ENCODE measurements at places on chromosomes 1 and 21.

- no peak for DNase-seq
Observed at GRCh38 chr1:42429603-42430002, 26.2 kb downstream of the ZMYND12 start.

- DNase-seq: no peak
Observed at GRCh38 chr1:48916130-48917069, 139.7 kb upstream of the BEND5 start.

- no peak for DNase-seq
Observed at GRCh38 chr21:14120091-14120734, 90.5 kb downstream of the LIPI start.

GRCh38 chr1:243414152-243414494 lies 158.3 kb downstream of the SDCCAG8 start:
- no peak for DNase-seq

GRCh38 chr1:54805466-54805865 lies 4.3 kb upstream of the TTC22 start:
- DNase-seq: no peak

DNA sequence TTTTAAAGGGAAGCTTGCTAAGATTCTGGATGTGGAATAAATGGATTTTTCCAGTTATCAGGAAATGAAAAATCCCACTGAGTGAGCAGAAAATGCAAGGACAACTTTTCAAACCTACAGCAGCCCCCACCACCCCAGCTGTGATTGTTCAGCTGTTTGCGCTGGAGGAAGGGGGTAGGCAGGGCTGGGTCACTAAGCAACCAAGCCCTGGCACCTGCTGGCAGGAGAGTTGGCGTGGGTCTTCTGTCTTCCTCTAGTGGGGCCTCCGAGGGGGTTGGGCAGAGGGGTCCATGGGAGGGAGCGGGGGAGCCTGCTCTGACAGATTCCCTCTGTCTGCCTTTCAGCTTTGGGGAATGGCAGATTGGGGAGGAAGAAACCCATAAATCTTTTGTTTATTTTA lies 45.3 kb downstream of the EIF2D start:
- no peak for DNase-seq

GRCh38 chr1:209920844-209921243 lies 17.2 kb upstream of the SYT14 start:
- DNase-seq: no peak

DNA sequence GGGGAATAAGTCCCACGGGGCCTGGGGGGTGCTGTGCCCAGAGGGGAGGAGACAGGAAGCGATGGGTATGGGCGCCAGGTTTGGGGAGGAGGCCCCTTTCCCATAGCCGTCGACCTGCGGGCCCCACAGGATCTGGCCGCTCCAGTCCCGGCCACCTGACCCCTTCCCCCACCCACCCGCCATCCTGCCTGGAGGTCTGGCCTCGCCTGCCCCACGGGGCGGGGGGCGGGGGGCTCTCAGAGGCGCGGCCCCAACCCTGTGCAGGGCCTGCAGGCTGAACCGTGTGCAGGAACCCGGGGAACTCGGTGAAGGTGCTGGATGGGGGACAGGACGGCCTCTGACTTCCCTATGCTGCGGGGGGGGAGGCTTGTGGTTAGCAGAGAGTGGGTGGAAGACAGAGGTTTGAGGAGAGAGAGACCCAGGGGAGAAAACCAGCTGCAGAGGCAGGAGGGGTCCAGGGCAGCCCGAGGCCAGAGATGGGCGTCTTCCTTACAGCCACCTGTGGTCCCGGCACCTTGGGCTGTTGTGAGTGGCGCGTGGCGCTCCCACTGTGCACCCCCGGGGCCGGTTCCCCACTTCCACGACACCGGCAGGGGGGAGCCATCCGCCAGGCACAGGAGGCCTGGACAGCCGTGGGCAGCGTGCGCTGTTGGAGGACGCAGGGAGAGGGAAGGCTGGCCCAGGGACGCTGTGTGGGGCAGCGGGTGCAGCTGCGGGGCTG lies 2.5 kb upstream of the TNFRSF18 start:
- no peak for DNase-seq

GRCh38 chr1:59089922-59090457 lies 206.9 kb upstream of the FGGY start:
- DNase-seq: no peak

- no peak for DNase-seq
Observed at GRCh38 chr21:38492007-38492406, 6.3 kb downstream of the ERG start.

DNA sequence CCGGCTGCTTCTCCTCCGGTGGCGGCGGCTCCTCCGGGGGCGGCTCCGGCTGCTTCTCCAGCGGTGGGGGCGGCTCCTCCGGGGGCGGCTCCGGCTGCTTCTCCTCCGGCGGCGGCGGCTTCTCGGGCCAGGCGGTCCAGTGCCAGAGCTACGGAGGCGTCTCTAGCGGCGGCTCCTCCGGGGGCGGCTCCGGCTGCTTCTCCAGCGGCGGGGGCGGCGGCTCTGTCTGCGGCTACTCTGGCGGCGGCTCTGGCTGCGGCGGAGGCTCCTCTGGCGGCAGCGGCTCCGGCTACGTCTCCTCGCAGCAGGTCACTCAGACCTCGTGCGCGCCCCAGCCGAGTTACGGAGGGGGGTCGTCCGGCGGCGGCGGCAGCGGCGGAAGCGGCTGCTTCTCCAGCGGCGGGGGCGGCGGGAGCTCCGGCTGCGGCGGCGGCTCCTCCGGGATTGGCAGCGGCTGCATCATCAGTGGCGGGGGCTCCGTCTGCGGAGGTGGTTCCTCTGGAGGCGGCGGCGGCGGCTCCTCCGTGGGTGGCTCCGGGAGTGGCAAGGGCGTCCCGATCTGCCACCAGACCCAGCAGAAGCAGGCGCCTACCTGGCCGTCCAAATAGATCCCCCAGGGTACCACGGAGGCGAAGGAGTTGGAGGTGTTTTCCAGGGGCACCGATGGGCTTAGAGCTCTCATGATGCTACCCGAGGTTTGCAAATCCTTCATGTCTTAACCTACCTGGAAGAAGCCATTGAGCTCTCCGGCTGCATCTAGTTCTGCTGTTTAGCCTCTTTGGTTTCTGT lies 2.0 kb downstream of the LORICRIN start:
- DNase-seq: peak; percentile 20

- no peak for DNase-seq
Observed at GRCh38 chr1:235972311-235972689, 92.6 kb downstream of the NID1 start.

DNA sequence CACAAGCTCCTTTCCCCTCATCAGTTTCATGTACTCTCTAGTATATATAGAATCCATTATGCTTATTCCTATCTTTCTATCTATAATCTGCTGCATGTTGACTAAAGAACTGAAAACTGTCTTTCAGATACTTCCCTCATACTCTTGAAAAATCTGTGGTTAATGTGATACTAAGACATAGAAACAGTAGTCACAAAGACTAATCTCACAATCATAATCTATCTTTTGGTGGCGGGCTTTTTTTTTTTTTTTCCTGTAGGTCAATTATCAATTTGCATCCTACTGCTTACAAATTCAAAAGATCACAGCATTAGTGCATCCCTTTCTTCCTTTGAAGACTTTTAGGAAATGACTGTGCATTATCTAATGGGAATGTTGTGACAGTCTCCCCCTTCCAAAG lies 4.7 kb downstream of the UBR4 start:
- DNase-seq: no peak

DNA sequence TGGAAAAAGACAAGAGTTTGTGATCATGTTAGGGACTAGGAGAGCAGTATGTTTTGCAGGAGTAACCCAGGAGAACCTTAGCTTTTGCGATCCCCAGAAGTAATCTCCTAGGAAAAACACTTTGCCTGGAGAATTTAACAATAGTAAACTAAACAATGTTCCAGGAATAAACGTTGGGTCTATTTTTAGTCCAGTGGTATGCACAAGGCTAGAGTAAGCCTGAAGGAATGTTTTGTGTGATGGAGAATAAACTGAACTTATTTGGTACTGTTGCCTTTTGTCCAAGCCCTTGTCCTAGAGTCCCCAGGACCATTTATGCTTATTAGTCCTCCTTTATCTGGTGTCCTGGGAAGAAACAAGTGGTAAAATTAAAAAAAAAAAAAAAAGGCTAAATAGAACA lies 28.7 kb upstream of the RGS5 start:
- no peak for DNase-seq

GRCh38 chr1:200437556-200438203 lies 27.8 kb upstream of the ZNF281 start:
- no peak for DNase-seq

GRCh38 chr21:34197561-34197960 lies 124.2 kb downstream of the MRPS6 start:
- no peak for DNase-seq

DNA sequence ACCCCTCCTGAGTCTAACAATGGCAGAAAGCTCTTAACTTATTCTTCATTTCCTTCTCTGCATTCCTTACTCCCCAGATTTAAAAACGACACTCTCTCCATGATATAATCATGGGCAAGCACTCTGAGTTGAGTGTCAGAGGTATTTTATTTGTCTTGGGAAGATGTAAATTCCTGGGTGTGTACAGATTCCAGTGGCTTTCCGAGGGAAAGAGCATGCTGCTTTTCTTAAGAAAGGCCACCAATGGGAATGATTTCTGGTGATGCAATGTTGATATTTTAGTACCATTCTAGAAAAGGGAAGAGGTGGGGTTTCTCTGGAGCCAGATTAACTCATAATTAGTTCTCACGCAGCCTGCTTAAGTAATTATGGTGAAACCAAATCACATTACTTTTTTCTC lies 47.8 kb upstream of the BTG3 start:
- DNase-seq: no peak

- DNase-seq: no peak
Observed at GRCh38 chr1:7921796-7922195, 18.8 kb downstream of the TNFRSF9 start.

GRCh38 chr1:31786366-31787060 lies 22.4 kb upstream of the ADGRB2 start:
- DNase-seq: no peak

DNA sequence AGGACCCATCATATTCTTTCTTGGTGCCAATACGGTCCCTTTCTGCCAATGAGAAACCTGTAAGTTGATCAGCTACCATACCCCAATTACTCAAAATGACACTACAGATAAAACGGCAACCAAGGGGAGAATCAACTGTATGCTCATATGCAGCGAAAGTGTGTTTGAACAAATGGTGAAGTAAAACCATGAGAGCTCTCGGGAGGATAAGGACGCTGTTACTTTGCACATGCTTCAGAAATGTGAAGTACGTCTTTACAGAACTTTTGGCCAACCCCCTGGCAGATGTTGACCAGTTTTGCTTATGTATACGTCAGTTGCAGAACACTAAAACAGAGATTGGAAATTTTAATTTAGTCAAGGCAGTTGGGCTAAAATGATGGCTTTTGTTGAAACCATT lies 79.6 kb downstream of the PROX1 start:
- no peak for DNase-seq

DNA sequence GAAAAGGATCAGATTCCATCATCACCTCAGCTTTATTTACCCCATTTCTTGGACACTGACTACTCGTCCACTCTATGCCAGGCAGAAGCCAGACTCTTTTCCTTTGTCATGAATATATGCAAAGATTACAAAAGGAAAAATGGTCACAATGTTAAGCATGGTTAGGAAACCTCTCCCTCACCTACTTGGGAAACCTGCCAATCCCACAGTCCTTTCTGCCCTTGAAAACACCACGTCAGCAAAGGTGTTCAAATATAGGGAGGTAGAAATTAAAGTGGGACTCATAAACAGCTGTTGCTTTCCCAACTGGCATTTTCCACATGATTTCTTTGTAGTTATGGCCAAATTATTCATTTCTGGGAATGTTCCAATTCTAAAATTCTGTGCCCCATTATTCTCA lies 16.2 kb upstream of the ATP13A2 start:
- DNase-seq: no peak

DNA sequence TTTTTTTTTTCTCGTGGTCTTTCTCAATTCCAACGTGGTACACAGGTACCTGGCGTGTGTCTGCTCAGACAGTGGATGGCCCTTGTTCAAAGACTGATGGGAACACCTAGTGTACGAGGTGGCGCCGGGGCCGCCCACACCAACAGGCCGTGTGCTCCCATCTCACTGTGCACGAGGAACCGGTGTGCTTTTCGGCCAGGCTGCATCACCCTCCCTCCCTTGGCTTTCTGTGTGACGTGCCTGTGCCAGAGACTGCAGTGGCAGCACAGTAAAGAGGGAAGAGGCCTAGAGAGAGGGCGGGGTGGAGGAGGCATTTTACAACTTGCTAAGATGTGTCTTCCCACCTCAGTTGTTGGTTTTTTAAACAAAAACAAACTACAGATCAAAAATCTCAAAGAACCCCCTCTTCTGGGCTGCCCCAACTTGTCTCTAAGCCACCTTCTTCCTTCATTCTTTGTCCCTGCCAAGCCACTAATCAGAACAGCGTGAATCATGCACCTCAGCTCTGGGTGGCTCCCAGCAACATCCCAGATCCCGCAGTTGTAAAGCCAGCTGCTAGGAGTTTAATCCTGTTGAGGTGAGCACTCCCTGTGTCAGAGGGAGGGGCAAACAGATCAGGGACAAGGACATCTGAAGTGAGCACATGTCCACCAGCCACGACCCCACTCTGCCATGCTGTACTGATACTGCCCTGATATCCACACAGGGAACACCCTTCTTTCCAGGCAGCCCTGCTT lies 20.7 kb downstream of the IRF2BP2 start:
- no peak for DNase-seq

DNA sequence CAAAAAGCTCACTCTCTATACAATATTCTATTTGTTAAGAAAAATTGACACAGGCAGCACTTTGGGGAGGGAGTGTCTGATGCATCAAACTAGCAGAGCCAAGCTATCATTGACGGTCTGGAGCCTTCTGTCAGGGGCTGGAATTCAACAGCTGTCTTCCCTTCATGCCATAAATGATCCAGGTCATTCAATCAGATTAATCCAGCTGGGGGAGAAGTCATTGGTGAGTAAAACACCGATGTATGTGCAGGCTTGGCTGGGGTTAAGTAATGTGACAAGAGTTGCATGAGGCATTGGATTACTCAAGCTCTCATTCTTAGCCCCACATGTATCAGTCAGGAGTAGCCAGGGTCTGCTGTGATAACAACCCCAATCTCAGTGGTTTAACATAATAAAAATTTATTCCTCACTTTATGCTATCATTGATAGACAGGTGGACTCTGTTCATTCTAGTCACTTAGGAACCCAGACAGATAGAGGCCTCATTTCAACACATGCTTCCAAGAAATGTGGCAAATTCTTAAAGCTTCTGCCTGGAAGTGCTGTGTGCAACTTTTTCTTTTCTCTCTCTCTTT lies 118.1 kb upstream of the GADD45A start:
- no peak for DNase-seq

DNA sequence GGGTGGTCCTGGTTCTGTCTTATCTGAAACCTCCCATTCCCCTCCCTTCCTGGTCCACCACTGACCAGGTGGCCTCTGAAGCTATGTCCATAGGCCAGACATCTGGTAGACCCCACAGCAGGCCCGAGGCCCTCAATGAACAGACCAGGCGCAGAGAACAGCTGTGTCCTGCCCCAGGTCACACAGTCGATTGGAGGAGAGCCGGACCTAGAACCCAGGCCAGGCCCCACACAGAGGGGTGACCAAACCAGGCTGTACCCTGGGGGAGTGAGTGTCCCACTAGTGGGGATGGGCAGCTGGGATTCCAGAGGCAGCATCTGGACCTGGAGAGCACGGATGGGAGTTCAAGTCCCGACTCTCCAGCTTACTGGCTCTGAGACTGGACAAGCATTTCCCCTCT lies 29.2 kb downstream of the RNU1-1 start:
- no peak for DNase-seq

- no peak for DNase-seq
Observed at GRCh38 chr1:24109686-24110475, 2.1 kb downstream of the MYOM3 start.

- DNase-seq: no peak
Observed at GRCh38 chr1:202452508-202452907, 104.0 kb downstream of the PPP1R12B start.

GRCh38 chr1:240927821-240928220 lies 315.9 kb upstream of the GREM2 start:
- DNase-seq: no peak
